Activated CD4-positive, alpha-beta memory T cell treated with anti-CD3 and anti-CD28 coated beads for 36 hours (primary cell): ENCODE measurements at places on chromosomes 13 and 19. TPM values are rescaled to one million over a fixed set of nuclear protein-coding genes. Genes with fewer than 3 reads are reported as not detected.

PSG6 gene
- total RNA-seq = not detected

DNA sequence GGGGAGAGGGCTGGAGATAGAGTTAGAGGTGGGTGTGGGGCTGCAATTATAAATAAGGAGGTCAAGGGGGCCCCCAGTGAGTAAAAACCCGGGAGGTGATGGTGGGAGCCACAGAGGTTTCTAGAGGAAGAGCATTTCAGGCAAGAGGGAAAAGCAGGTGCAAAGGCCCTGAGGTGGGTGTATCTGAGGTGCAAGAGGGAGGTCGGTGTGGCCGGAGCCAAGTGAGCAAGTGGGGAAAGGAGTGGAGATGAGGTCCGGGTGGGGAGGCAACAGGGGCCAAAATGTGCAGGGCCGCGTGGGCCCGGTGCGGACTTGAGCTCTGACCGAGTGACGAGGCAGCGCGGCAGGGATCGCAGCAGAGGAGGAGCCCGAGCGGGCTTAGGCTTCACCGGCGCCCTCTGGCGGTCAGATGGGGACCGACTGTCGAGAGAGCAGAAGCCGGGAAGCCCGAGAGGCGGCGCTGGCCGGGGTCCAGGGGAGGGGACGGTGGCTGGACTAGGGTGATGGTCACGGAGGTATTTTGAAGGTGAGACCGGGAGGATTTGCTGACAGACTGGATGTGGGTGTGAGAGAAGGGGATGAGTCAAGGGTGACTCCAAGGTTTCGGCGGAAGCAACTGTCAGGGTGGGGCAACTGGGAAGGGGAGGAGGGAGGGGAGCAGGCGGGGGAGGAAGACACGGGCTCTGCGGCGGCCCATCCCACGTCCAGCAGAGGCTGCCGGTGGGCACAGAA is 17.7 kb upstream of the SPACA4 start:
- DNase-seq = peak; percentile 92

GRCh38 chr13:73335210-73335609 is 276.4 kb downstream of the KLF5 start:
- no peak for DNase-seq

DNA sequence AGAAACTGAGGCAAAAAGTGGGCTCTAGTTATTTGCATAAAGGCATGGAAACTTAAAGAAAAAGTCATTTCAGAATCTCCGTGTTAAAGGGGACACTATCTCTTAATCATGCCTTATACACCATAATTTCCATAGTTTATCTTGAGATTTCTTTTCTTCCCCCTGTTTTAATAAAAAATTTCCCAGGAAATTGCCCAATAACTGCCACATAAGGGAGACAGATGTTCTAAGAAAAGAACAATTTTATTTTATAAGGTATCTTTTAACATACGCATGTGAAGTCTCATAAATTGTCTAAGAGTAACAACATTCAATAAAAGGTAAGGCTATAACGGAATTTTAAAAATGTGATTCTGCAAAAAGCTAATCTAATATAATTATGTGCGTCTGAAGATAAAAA is 371.3 kb downstream of the IRS2 start:
- DNase-seq = no peak

GRCh38 chr13:76758738-76759137 is 127.5 kb downstream of the KCTD12 start:
- DNase-seq = no peak

DNA sequence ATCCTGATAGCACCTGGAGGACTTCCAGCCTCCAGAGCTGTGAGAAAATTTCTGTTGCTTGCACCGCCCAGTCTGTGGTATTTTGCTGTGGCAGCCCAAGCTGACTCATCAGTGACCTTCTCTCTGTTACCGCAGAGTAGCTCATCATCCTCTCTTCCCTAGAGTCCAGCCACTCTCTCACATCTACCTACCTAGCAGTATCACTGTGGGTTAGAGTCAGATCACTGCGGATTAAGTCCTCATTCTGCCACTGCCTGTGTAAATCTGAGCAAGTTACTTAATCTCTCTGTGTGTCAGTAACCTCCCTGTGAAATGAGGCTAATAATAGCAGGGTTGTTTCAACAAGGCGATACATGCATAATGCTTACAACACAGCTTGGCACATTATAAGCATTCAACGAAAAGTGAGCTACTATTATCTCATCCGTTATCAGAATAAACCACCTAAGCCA is 40.3 kb upstream of the USPL1 start:
- peak; percentile 80 for DNase-seq

GRCh38 chr19:45587873-45588272 is 3.3 kb upstream of the OPA3 start:
- no peak for DNase-seq
